ENCODE measurements at places on chromosomes 7 and 10.

DNA sequence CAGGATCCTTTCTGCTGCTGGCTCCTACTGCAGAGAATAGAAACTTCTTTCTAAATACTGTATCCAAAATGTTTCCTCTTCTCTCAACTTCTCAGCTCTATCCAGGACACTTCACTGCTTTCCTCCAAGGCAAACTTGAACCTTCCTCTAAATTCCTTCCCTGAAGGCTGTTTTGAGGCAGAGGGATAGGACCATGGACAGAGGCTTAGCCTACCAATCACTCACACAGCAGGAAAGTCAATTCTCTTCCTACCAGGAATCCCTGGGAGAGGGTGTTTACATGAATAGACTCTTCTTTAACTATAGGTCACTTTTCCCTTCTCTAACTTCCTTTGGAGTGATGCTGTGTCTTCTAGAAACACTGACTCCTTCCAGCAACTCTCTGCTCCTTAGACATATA is 115.6 kb upstream of the MKLN1 start:
- DNase-seq: no peak

DNA sequence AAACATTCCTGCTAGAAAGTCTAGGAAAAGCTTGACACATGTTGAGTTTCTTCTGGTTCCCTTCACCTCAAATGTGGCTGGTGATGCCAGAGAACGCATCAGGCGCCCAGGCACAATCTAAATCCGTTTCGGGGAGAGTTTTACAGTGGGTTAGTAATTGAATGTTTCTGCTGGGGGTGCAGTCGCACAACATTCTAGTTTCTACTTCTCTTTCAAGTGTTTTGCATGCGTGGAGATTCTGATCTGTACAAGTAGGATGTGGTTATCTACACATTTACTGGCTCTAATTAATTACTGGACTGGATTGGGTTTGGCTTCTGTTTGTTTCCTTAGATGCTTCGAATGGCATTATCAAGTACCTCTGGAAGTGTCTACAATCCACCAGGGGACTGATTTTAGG is 173.8 kb downstream of the TMEM26 start:
- no peak for DNase-seq

GRCh38 chr10:77716458-77717317 is 79.1 kb upstream of the KCNMA1 start:
- DNase-seq: no peak

DNA sequence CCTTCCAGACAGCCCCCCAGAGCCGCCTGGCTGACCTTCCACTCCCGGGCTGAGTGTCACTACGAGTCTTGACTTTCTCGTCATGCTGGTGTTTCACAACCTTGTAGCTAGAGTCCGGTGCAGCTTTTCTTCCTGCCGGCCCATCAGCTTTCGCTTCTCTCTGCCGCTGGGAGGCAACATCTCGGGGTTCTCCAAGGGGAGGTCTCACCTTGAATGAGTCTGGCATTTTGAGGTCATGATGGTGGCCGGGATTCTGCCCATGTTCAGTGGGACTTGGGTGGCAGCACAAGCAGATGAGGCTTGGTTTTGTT is 285.2 kb downstream of the CAMK1D start:
- DNase-seq: no peak

GRCh38 chr7:11170175-11170574 is 196.5 kb downstream of the PHF14 start:
- no peak for DNase-seq

GRCh38 chr7:148436571-148436970 is 154.0 kb upstream of the C7orf33 start:
- no peak for DNase-seq

DNA sequence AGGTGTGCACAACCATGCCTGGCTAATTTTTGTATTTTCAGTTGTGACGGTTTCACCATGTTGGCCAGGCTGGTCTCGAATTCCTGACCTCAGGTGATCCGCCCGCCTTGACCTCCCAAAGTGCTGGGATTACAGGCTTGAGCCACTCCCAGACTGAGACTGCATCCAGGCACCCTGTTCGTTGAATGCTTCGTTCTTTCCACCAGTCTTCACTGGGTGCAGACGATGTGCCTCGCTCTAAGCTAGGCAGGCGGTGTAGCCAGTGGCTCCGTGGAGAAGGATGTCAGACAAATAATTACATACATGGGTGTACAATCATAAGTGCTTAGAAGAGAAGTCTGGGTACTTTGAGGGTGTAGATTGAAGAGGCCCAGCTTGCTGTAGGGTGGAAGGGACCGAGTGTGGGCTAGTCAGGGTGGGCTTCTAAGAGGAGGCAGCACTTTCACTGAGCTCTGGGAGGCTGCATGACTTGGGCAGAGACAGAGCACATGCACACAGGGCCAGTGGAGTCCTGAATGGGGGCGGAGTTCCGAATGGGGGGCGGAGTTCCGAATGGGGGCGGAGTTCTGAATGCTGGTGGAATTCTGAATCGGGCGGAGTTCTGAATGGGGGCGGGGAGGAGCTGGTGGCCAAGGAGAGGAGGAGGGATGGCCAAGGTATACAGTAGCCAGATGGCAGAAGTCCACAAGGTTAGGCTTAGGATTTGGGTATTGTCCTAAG is 74.3 kb downstream of the COL26A1 start:
- peak; percentile 33 for DNase-seq

DNA sequence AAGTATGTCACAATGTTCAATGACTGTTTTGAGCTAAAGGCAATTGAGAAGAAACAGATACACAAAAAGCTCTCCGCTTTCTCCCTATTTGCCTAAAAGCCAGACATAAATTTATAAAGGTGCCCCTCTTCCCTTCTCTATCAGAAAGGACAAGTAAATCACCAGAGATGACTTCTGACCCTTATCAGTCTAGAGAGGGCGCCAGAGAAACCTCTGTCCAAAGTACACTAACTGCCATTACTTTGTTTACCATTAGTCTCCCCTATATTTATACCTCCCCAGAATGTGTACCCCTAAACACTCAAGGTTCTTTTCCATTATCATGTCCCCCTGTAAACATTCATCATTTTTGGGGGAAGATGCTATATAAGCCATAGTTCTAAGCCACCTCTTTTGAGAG is 49.3 kb downstream of the TPK1 start:
- no peak for DNase-seq

DNA sequence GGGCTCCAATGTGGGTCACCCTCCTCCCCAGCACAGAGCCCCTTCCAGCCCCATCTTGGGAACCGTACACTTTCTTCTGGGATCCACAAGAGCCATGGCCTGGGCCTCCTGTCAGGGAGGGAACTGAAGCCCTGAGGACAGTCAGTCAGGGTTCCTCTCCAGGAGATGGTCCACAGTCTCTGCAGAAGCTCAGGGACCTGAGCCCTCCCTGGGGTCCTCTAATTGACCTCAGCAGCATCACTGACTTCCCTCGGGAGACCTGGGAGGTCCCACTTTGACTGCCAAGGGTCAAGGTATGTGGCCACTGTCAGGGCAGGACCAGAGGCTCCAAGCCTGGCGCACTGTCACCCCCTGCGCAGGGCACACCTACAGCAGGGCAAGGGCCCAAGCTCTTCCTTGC is 32.3 kb downstream of the NOD1 start:
- DNase-seq: no peak

GRCh38 chr10:101709359-101710058 is 14.5 kb upstream of the FBXW4 start:
- DNase-seq: no peak

DNA sequence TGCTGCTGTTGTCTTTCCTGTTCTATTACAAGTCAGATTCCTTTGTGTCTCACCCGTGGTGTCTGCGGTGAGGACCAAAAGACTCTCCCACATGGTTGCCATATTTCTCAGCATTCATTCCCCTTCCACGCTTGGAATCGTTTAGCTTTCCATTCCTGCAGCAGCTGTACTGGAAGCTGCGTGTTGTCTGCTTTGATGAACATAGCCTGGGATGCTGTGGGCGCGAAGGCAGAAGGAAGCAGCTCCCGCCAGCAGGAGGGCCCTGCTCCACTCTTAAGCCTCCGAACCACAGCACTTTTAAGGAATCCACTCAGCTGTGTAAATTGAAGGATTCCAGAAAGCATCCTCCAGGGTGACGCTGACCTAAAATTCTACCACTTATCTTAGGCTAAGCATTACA is 303.6 kb upstream of the PITRM1 start:
- DNase-seq: no peak

- peak; percentile 12 for DNase-seq
Observed at GRCh38 chr7:90629297-90629918, 33.3 kb downstream of the CDK14 start.

DNA sequence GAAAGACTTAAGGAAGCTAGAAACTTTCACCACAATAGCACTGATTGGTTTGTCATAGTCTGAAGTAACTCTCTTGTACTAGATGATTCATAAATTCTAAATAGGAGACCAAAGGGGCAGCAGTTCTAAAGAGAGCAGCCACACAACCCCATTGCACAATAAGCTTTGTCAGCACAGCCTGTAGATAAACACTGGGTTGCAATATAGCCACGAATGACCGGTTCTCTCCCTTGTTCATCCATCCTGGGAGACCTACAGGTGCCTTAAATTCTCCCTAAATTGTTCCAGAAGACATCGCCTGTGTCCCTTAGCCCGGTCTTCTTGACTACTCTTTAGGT is 167.0 kb downstream of the SNX13 start:
- DNase-seq: no peak

- no peak for DNase-seq
Observed at GRCh38 chr7:98387131-98387530, 13.8 kb downstream of the BAIAP2L1 start.

DNA sequence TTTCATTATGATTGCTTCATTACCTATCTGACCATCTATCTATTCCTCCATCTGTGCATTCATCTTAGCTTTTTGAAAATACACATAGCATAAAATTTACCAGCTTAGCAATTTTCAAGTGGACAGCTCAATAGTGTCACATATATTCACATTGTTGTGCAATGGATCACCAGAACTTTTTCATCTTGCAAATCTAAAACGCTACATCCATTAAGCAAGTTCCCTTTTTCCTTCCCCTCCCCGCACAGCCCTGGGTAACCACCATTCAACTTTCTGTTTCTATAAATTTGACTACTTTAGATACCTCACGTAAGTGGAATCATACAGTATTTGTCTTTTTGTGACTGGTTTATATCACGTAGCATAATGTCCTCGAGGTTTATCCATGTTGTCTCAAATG is 78.0 kb upstream of the ADRB1 start:
- no peak for DNase-seq

DNA sequence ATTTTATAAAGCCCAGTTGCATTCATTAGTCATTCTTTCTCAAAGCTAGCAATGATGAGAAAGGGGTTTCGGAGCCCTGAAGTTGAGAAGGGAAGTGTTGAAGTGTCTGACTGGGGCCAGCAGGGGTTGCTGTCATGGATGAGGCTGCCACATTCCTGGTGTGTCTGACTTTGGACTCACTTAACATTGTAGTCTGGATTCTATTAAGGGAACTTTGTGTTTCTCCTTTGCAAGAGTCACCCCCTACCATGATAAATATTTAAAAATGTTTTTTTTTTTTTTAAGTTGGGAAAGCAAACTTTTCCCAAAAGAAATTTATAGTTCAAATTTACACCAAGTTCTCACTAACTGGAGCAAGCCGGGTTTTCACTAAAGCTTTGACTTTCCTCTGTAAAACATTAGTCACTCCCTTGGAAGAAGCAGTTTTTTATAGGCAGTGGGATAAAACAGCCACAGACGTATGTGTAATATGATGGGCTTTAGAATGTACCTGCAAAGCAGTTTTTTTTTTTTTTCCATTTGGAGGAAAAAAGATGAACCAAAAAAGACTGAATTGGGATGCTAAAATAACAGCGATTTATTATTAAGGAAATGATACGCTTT is 243.6 kb downstream of the TWIST1 start:
- DNase-seq: no peak

DNA sequence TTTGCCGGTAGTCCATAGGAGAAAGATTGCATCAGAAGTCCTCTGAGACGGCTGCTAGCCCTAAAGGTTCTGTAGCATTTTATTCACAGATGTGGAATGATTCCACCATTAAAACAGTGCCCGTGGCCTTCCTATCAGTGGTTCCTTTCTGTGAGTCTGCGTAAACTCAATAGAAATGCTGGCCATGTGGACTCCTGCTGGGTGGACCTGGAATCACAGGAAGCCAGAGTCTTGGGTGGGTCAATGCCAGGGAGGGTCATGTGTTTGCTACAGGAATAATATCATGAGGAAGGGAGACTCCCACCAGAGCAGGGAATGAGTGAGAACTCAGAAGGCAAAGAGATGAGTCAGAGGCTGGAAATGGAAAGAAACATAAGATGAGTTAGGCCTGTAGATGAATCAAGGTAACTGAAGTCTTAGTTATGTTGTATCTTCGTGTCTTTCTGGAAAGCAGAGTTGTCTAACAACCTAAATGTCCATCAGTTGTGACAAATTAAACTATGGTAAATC is 410.4 kb upstream of the AUTS2 start:
- no peak for DNase-seq

GRCh38 chr10:126438407-126438783 is 50.1 kb upstream of the ADAM12 start:
- no peak for DNase-seq

DNA sequence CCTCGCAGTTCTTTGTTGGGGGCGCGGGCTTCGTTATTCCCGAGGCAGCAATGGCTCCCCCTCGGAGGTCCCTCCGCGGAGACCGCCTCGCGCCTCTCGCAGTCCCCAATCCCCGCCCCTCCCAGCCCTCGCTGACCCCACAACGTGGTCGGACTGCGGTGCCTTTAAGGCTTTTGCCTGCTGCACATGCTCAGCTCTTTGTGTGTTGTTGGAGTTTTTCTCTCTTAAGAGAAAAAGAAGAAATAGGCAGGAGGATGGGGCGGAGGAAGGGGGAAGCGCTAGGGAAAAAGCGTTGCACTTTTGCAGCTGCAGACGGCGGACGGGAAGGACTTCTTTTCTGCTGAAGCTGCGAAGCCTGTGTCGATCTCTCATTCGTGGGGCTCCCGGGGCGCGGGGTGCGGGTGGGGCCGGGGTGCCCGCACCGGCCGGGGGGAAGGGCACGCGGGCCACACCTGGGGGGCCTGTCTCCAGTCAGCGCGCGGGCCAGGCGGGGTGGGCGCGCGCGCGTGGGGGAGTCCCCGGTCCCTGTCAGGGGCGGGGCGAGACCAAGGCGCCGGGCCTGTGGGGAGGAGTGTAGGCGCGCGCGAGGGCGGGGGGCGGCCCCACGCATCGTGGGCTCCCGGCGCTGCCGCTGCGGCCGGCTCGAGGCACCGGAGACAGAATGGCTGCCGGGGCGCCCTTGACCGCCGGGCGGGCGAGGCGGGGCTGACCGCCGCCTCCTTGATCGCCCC is 445 bp upstream of the ATRNL1 start:
- peak; percentile 59 for DNase-seq

DNA sequence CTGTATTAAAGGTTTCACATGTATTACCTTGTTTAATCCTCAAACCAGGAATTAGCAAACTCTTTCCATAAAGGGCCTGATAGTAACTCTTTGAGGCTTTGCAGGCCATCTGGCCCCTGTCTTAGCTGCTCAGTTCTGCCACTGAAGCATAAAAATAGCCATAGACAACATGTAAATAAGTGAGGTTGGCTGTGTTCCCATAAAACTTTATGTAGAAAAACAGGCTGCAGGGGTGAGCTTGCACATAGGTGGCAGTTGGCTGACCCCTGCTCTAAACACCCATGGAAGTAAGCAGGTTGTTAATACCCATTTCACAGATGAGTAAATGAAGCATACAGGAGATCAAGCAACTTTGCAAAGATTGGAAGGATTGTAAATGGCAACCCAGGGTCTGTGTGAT is 1279.2 kb upstream of the AUTS2 start:
- no peak for DNase-seq

All from neural crest cell (in vitro differentiated cells).